Stimulated activated CD4-positive, alpha-beta T cell treated with anti-CD3 and anti-CD28 coated beads, Interleukin-1b, Interleukin-23, amount 100 ng/mL, for 1 hour (primary cell): ENCODE measurements at places on chromosomes 4 and X.

DNA sequence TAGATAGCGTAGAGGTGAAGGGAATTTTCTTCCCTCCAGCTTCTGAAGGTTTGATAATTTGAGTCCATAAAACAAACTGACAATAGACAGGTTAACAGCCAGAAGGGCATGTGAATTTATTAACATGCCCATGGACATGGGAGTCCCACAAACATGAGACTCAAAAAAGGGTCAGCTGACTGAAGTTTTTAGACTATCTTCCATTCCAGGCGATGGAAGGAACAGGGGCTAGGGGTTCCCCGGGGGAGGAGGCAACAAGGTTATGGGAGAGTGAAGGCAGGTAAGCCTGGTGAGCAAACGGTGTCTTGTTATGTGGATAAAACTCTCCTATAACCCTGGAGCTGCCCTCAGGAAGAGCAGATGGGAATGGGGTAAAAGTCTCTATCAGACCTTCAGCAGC is 81.5 kb upstream of the SORBS2 start:
- DNase-seq, result no peak

DNA sequence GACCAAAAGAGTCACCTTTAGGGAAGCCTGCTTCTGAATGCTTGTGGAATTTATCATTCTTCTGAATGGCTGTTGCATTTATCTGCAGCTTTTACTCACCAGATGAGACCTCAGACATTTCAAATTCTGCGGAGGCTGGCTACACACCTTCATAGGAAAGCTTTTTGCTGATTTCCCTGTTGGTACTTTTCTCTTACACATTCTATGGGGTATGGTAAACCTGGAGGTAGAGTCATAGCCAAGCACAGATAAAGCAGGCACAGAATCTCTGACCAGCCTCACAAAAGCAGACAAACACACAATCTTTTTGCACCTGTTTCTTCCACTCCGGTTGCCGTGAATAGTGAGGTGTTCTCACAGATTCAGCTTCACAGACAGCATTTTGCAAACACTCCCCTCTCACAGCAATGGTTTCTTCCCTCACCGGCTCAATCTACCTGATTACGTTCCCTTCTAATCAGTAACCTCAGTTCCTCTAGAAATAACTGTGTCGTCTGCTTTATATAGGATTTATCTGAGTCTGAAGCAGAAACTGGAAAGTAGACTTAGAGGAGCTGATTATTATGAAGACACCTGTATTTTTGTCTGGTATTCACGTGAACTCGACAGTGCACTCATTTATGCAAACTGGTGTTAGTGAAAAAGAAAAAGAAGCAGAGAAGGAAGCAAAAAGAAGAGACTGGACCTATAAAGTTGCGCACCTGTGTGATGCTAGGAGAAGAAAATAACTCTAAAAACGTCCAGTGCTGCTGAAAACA is 83.1 kb downstream of the DMD start:
- no peak for DNase-seq

DNA sequence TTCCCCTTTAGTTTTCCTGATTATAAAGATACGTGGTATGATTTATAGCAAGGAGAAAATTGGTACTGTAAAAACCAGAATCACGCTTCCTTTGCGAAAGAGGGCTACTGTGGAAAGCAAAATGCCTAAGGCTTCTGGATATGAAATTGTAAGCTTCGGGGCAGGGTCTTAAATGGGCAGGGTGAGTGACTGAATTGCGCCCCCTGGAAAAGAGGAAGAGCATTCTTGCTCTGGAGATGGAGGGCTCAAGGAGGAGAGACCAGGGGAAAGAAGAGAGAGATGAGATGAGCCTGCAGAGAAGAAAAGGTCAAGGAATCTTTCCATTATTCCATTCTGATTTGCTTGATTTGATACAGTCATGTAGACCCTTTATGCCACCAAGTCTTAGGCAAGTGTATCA is 13.1 kb upstream of the ETNPPL start:
- no peak for DNase-seq

DNA sequence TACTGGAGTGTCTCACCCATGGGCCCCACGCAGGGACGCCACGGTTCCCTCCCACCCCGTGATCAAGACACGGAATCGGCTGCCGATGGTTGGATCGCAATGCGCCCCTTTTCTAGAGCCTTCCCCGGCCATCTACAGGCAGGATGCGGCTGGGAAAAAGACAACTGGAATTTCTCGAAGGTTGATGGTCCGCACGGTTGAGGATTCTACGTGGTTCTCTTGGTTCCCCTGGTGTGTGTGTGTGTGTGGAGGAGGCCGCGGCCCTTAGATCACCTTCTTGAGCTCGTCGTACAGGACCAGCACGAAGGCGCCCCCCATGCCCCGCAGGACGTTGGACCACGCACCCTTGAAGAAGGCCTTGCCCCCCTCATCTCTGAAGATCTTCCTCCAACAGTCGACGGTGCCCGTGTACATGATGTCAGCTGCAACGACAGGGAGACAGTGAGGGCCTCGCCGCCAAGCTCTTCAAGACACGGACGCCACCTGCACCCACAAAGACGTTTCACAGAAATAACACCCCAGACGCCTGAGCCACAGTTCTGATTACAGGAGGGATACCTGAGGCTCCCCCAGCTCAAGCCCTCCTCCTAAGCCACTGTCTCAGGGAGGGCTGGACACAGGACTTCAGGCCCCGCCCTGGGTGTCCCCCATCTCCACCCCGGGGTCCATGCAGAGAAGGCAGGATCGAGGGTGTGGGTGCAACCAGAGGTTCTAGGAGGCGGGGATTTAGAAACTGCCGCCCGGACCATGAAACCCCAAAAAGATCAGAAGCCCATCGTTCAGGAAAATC is 5.4 kb downstream of the SLC25A6 start:
- DNase-seq, result no peak

DNA sequence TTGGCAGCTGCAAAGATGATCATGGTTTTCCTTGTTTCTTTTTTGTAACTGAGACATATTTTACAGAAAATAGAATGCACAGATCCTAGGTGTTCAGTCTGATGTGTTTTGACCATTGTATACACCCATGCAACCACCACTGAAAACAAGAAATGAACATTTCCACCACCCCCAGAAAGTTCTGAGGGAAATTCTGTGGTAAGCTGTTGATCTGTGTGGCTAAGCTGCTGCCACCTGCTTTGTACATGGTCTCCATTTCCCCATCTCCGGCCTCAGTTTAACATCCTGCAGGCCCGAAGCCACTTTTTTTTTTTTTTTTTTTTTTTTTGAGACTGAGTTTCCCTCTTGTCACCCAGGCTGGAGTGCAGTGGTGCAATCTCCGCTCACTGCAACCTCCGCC is 65.3 kb downstream of the NYX start:
- no peak for DNase-seq
